Eye (tissue), 1 donor: ENCODE measurements at places on chromosomes 12 and 14.

GRCh38 chr12:58575256-58575655 is 345.0 kb downstream of the LRIG3 start:
- DNase-seq, result peak; percentile 28

- no peak for DNase-seq
These were observed 2.7 kb upstream of the RABGGTA start for GRCh38 chr14:24274101-24274543.

DNA sequence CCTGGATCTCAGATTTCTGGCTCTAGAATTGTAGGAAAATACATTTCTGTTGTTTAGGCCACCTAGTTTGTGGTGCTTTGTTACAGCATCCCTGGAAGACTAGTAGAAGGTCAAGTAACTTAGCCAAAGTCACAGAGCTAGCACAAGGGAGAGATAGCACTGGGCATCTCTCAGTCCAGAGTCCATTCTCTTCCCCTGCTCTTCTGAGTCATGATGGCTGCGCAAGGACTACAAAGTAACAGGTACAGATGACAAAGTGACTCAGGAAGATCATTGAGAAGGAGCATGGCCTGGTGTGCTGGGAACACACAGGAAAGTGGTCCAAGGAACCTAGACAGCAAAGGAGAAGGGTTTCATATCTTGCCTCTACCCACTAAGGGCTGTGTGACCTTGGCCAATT is 19.3 kb downstream of the SLC17A8 start:
- no peak for DNase-seq

GRCh38 chr12:14327711-14328110 is 37.8 kb upstream of the ATF7IP start:
- DNase-seq, result no peak

DNA sequence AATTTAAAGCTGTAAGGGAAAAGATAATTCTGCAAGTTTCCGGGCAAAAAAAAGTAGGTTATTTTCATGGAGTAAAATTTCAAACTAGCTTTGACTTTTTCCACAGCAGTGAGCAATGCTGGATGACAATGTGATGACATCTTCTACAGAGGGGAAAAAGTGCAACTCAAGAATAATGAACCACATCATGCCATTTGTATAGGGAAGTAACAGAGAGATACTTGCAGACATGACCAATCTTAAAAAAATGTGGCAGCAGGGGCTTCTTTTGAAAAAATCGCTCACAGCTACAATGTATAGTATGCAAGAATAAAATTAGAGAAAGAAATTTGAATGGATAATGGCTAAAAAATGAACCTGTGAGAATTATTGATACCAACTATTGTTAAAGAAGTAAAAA is 115.5 kb downstream of the DHRS2 start:
- no peak for DNase-seq

GRCh38 chr14:60514741-60515491 is 6.0 kb downstream of the SIX6 start:
- DNase-seq, result peak; percentile 95

DNA sequence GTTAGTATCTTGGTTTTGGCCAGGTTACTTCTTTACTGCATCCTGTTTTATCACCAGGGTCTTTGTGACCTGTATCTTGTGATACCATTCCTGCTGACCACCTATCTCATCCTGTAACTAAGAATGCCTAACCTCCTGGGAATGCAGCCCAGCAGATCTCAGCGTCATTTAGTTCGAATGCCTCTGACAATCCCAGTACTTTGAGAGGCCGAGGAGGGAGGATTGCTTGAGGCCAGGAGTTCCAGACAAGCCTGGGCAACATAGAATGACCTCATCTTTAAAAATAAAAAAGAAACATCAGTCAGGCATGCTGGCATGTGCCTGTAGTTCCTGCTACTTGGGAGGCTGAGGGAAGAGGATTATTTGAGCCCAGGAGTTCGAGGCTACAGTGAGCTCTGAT is 206.5 kb downstream of the SUDS3 start:
- no peak for DNase-seq

DNA sequence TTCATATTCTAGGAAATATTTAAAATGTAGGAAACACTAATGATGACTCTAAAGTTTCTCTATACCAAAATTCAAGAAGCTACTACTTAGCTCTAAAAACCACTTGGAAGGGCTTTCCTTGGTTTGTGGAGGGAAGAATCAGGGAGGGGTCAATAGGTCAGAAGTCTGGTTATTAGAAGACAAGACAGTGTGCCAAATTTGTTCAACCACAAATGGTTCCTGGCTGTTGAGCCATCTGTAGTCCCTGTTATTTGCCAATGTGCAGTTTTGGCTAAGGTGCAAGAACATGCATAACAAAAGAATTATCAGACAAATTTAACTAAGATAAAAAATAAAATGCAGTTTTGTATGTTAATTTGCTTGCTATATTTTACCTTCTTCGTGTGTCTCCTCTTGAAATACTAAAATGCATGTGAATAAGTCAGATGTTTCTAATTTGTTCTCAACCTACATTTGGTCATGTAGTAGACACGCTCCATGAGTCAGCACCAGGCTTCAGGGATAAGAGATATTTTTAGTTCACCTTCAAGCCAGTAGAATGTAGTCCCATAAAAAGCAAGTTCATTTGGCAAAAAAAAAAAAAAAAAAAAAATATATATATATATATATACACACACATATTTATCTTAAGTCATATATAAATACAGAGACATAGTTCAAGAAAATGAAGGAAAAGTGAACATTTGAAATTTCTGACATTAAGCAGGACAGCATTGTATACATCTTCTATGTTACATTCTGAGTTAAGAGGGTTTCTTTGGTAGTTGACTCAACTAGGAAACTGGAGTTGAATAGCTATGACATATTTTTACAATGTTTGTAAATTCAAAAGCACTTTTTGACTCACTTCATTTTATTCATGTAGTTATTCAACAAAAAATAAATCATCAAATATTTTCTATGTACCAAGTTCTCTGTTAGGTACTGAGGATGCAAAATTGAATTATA is 123.3 kb downstream of the KCNC2 start:
- no peak for DNase-seq

DNA sequence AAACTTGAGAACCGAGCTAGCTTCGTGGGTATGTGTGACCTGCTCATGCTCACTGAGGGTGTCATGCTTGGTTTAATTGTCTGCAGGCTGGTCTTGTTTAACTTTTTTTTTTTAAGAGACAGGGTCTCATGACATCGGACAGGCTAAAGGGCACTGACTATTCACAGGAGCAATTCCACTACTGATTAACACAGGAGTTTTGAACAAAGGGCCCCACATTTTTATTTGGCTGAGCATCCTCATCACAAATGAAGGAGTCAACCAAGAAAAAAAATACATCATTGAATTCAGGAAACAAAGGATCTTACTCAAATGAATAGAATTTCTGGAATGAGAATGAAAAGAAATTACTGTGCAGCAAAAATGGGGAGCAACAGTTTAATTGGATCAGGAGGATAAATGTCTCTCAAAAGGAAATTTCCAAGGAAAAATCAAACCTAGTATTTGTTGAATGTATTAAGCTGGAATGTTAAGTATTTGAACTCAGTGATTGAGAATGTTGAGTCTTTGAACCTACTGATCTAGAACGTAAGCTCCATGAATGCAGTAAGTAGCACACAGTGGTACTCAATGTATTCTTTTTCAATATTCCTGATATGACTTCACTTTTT is 20.8 kb upstream of the PYROXD1 start:
- peak; percentile 65 for DNase-seq

DNA sequence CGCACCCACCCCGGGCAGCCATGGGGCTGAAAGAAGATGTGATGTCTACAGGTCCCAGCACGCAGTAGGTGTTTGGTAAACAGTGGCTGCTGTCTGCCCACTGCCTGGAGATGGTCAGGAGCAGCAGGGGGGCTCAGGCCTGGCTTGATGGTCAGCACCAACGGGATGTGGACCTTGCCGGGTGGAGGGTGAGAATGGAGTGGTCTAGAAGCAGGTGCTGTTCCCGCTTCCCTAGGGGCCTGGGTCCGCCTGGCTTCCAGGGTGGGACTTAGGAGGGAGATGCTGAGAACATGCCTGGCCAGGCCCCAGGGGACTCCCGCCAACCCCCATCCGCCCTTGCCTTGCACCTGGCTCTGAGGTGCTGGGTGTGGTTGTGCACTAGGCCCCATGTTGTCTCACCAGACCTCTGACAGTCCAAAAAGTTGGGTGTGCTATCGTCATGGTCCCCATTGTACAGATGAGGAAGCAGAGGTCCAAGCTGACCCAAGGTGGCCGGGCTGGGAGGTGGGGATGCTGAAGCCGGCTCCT is 12.9 kb downstream of the FAM222A start:
- no peak for DNase-seq

DNA sequence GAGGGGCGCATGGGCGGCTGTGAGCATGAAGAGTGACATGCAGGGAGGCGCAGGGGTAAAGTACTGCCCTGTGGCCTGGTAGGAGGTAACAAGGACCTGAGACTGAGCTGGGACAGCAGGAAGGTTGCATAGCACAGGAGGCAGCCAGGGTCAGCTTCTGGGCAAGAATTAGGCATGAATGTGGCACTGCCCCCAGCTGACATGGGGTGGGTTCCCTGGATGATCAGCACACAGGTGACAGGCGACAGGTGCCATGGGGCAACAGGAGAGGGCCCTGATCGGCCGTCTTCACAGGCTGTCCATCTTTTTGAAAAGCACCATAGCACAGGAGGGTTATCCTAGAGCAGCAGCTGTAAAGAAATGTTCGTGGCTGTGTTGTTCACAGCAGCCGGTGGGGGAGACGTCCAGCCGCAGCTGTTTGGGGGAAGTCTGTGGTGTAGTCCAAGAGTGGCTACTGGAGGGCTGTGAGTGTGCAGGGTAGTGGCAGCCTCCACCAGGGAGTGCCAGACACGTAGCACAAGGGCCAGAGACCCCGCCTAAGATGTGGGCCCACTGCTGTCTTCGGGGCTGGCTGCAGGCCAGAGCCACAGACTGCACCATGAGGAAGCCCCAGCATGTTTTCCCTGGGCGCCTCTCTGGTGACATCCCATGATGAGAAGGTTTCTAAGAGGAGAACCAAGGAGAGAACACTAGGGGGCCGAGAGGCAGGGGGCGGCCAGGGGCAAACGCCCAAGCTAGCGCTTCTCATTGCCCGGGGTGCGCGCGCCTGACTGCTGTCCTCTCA is 8.4 kb downstream of the CLBA1 start:
- DNase-seq, result no peak

DNA sequence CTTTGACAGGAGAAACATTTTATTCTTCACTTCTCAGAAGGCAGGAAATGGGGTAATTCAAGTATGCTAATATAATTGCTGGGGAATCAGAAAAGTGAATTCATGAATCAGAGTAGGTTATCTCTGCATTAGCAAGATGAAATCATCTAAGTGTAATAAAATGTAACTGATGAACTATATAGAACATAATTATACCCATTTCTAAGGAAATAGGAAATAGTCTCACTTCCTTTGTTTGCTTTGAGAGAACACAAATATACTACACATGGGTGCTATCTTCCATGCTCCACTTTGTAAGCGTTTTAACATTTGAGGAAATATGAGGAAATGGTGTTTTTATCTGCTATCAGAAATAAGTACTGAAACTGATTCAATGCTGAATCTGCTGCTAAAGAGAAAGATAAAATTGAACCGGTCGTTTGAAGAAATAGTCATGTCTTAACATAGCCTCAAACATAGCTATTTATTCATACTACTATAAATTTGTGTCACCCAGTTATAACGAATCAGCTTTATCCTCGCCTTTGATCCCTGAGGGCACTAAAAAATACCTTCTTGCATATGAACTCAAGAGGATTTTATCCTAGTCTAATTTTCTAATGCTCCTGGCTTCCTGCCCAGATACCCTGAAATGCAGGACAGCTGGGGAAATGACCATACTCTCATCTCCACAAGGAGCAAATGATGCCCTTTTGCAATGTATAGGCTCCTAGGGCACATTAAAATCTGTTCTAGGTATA is 696.0 kb downstream of the C12orf50 start:
- DNase-seq, result peak; percentile 7

DNA sequence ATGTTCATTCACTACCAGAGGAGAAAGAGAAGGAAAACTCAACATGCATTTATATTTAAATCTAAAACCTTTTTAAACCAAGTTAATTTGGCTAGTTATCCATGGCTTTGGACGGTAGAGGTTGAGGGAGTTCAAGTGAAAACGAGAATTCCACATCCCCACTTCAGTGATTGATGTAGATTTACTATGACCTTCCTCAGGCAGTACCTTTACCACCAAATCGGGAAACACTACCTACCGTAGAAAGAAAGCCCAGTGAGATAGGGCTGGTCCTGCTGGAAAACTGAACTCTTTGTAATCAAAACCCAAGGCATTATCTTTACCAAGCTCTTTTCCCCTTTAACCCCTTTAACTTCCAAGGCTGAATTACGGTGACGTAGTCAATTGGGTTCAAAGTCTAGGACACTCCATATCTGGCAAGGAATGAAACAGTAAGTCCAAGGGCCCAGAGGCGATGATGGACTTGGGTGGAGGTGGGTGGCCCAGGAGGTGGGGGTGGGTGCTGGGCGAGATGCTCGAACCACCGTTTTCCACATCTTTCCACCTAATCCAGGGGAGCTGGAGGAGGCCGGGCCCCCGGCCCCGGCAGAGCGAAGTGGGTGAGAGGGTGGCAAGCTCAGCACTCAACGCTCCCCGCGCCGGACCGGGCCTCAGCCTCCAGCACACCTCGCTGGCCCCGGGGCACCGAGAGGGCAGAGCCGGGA is 618 bp downstream of the SEC23A start:
- peak; percentile 83 for DNase-seq

DNA sequence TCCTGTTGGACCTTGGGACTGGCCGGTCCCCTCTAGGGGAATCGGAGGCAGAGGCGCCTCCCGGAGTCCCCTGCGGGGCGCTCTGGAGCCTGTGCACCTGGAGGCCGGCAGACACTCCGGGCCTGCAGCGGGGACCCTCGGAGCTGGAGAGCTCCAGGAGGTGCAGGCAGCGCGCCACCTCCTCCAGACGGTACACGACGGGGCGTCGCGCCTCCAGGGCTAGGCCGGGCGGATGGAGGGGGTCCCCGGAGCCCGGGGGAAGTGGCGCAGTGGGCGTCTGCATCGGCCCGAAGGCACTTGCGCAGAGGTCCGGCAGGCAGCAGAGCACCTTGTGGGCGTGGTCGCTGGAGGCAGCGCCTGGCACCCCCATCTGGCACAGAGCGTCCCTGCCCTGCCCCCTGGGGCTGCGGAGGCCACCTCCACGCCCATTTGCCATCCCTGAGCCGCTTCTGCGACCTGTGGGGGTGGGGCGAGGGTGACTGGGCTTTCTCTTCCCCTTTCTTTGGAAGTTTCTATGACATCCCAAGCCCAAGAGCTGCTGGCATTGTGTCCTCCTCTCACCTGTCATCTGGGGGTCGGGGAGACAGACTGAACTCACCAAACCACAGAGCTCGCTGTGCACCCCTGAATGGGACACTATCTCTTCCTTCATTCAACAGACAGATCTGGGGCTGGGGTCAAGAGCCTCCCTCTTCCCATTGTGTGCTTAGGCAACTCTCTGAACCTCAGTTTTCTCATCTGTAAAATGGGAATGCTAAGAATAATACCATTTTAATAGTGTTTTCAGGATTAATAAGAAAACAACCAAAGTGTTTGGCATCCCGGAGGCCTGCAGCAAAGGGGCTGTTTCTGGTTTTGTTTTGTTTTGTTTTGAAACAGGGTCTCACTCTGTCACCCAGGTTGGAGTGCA is 37.5 kb upstream of the CORO1C start:
- peak; percentile 34 for DNase-seq

DNA sequence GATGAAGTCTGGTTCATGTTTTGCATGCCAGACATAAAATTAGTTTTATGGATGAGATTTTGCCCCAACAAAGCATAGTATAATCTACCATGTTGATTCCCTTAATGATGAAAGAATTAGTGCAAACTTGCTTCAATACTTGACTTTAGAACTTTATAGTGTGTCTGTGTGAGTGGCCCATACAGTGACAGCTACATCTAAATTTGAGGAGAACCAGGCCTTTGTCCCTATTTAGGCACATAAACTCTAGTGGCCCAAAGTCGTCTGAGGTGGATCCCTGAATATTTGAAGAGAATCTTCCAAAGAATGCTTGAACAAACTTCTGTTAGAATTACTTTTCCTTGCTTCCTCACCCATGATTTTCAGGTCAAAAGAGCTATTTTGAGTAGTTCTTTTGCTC is 70.4 kb downstream of the POLR3B start:
- no peak for DNase-seq
